CD4-positive, alpha-beta T cell treated with Interferon gamma for 1 hour (primary cell): ENCODE measurements at places on chromosomes 16 and 17.

GRCh38 chr17:76640550-76641380 is 2.8 kb downstream of the ST6GALNAC1 start:
- DNase-seq: no peak

DNA sequence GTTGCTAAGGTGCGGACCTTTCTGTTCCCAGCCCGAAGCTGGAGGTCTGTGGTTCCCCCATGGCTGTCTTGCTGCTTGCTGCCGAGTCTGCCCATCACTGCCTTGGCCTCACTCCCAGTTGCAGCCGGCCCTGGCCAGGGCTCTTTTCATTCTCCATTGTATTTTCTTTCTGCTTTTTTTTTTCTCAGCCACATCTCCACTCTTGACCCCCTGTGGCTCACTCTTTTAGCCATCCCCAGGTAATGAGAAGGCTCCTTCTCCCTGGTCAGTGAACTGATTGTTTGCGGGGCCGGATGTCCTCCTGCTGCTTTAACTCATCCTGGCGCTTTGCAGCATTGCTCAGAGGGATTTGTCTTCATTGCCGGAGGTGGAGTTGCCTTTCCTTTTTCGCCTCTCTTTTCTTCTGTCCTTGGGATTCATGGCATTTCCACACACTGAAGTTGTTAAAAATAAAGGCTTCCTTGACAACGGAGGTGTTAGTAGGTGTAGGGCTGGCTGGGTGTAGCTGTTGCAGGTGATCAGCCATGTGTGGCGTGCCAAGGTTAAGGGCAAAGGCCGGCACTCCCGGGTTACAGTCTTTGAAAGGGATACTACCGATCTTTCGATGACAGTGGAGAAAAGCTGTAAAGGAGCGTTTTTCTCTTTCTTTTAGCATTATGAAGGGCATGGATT is 34.1 kb downstream of the MAP2K6 start:
- DNase-seq: no peak

DNA sequence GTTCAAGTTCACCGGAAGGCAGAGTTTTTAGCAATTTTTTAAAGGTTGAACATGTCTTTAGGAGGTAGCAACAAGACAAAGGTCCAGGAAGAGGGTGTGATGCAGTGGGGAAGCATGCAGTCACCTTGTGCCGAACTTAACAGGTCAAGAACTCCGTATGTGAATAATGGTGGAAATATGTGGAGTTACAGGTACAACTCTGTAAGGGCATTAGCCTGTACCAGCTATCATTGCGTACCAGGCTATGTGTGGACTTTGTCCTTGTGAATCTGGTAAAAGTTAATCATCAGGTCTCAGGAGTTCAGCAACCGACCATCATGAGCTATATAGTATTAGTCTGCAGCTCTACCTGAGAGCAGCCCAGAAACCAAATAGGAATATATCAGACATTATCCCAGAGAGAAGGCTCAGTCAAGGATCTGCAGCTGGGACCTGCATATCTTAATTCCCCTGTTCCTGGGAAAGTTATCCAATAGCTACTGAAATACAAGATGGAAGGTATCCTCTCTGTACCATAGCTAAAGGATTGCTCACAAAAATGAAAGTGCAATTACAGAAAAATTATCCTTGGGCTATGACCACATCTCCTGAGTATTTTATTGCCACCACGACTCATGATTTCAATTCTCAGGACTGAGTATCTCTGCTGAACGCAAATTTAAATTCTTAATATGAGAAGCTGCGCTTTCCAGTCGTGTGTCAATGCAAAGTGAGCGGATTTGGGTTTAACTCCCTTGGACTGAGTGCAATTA is 469.3 kb downstream of the CDH13 start:
- DNase-seq: no peak

- DNase-seq: no peak
These were observed 115.1 kb downstream of the PPM1E start for GRCh38 chr17:58870747-58871146.

DNA sequence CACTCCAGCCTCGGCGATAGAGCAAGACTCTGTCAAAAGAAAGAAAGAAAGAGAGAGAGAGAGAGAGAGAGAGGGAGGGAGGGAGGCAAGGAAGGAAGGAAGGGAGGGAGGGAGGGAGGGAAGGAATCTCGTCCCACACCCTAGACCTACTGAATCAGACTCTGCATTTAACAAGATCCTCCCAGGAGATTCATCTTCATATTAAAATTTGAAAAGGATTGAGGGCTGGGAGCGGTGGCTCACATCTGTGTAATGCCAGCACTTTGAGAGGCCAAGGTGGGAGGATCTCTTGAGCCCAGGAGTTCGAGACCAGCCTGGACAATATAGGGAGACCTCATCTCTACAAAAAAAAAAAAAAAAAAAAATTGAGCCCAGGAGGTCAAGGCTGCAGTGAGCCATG is 33.5 kb upstream of the NUFIP2 start:
- DNase-seq: no peak

- no peak for DNase-seq
These were observed 356 bp downstream of the TUBD1 start for GRCh38 chr17:59892251-59892923.

- DNase-seq: no peak
These were observed 450.4 kb downstream of the MAF start for GRCh38 chr16:79150151-79150550.

DNA sequence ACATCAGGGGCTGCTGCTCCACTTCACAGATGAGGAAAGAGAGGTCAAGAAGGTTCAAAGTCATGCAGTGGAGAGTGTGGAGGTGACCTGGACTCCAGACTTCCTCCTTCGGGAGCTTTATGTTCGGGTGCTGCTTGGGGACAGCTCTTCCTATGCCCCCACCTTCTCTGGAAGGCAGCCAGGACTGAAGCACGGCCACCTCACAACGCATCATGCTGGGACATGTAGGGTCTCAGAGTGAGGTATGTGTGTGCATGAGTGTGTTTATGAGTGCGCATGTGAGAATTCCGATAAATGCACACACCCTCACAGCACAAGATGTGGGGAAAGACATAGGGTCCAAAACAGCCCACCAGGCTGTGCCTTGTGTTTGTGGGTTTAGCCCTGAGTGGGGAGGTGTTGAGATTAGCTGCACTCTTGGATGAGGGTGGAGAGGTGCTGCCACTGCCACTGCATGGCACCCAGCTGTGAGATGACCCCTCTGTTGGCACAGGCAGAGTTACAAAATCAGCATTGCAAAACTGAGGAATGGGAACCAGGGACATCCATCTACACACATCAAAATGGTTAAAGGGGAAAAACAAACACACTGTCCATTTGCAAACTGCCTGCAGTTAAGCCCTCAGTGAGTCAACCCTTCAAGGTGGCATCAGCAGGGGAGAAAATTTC is 367.4 kb downstream of the SEC14L1 start:
- DNase-seq: no peak
